ENCODE measurements at places on chromosomes 6 and 20.

- no peak for DNase-seq
Observed at GRCh38 chr20:63059684-63060056, 52.9 kb upstream of the BHLHE23 start.

DNA sequence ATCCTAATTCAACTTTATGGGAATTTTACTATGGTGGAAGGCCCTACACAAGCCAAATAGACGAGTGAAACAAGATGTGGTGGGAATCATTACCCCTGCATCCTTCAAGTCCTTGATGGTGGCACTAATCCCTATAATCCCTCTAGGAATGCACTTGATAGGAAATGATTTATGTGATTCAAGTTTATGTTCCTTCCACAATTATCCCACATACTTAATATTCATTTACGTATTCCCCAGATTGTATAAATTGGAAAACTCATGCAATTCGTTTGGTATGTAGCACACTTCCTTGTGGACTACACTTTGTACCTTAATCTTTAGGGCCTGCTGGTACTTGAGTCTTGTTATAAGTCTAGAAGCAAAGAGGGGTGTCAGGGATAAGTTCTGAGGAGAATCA lies 40.8 kb downstream of the PKIB start:
- DNase-seq, result no peak

- no peak for DNase-seq
Observed at GRCh38 chr6:113442040-113442439, 415.1 kb upstream of the MARCKS start.

- DNase-seq, result no peak
Observed at GRCh38 chr6:37244430-37245310, 12.9 kb upstream of the TBC1D22B start.

- DNase-seq, result no peak
Observed at GRCh38 chr20:32675223-32675975, 1.7 kb upstream of the C20orf203 start.

- no peak for DNase-seq
Observed at GRCh38 chr20:63129991-63130657, 85.8 kb downstream of the YTHDF1 start.

- no peak for DNase-seq
Observed at GRCh38 chr20:53453076-53453475, 140.6 kb downstream of the ZNF217 start.

DNA sequence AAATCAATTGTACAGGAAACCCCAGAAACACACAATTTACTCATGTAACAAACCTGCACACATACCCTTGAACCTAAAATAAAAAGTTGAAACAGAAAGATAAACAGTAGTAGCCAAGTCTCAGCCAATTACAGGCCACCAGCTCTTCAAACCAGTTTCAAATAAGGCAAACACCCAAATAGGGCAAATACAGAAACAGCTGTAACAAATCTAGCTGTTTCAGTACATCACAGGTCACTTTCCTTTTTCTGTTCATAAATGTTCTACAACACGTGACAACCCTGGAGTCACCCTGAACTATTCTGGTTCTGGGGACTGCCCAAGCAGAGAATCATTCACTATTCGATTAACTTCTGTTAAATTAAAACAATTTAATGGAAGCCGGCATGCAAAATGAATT lies 329.0 kb downstream of the GJA1 start:
- no peak for DNase-seq

DNA sequence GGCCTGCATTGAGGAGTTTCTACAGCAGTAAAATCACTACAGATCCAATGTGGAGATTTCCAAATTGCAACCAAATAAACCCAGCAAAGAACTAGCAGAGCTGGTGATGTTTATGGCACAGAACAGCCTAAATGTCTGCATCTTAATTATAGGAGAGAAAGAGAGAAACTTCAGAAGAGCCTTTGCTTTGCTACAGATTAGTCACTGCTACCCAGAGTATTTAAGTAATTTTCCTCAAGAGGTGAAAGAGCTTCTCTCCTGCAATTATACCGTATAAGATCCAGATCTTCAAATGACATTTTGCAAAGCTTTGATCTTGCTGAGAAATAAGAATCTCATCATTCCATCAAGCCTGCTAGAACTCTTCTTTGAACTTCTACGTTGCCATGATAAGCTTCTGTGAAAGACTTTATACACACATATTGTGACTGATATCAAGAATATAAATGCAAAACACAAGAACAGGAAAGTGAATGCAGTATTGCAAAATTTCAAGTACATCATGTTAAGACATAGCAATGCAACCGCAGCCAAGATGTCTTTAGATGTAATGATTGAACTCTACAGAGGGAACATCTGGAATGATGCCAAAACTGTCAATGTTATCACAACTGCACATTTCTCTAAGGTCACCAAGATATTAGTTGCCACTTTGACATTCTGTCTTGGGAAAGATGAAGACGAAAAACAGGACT lies 48.0 kb downstream of the MKKS start:
- DNase-seq, result no peak

DNA sequence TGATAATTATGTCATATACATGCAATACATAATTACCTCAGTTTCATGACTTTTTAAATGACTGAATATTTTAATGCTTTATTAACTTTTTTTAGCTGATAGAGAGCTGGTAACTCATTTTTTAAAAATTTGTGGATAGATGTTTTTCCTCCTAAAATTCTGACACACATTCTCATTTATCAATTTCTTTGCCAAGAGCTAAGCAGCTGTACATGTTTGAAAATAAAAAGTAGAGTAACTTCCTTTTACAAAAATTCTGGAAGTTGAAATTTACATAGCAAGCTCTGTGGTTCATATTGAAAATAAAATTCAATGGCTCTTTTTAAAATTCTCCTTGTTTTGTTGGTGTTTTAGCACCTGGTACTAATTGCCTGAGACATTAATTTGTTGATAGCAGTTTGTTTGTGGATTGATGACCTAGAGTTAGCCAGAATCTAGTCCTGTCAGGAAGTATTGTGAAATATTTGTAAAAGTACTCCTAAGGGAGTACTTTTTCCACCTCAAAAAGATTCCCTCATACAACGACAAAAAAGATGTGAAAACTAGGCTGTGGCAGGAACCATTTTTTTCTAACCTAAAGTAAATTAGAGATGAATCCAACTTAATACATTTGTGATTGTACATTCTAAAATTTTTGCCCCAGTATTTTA lies 621.8 kb downstream of the BCKDHB start:
- no peak for DNase-seq

- no peak for DNase-seq
Observed at GRCh38 chr6:149560736-149561135, 5.4 kb upstream of the GINM1 start.

DNA sequence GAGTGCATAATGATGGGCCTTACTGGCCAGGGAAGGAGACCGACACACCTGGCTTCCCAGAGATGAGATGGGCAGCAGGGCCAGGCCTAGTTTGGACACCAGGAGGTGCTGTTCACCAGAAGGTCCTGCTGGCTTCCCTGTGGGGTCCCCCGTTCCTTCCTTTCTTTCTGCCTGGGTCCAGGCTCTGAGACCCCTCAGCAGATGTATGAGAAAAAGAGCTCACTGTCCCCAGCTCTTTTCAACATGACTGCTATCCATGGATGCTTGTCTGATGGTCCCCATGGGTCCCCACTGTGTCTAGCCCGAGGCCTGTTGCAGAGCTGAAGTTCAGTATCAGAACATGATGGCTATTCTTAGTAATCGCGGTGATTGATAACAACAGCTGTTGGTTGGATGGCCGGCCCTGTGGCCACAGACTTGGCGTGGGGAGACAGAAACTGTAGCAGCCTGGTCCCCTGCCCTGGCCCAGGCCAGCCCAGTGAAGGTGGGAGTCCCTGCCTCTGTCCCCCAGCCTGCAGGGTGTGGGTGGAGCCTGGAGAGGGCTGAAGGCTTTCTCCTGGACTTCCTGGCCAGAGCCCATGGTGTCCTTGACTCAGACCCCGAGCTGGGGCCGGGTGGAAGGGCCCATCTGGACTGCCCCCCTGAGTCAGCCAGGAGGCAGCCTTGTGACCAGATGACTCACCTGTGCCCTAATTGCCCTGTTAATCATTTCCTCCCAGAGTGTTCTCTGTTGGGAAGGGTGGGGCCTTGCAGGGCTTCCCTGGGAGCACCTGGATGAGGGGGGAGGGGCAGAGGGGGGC lies 9.9 kb upstream of the BAK1 start:
- no peak for DNase-seq

DNA sequence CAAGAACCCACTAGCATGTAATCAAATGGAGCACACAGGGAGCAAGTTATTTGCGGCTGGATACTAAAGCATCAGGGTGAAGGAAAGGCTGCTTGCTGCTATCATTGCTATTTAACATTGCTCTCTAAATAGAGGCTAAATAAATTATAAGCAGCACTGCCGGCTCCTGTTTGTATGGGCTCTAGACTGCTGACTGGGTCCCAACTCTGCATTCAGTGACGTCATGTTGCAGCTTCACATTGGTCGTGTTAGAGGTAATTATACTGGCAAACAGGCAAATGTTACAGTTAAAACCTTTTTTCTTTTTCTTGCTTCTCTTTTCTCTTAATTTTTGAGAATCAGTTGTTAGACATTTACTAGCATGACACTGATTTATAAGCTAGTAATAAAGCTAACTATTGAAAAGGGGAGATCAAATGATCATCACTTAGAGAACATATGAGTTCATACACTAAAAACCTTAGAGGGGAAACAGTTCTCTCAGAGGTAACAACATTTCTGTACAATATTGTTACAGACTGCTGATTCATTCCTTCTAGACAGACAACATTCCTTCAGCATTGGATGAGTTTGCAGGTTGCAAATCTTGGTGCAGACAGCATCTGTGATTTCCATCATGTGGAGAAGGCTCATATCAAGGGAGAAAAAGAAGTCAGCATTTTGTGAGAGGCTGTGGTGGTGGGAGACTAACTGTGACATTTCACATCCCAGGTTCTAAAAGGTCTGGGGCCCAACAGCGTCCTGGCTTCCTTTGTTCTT lies 15.9 kb downstream of the RFPL4B start:
- DNase-seq, result no peak

GRCh38 chr6:63573076-63573898 lies 1.0 kb downstream of the LOC128125822 start:
- DNase-seq, result peak; percentile 69

DNA sequence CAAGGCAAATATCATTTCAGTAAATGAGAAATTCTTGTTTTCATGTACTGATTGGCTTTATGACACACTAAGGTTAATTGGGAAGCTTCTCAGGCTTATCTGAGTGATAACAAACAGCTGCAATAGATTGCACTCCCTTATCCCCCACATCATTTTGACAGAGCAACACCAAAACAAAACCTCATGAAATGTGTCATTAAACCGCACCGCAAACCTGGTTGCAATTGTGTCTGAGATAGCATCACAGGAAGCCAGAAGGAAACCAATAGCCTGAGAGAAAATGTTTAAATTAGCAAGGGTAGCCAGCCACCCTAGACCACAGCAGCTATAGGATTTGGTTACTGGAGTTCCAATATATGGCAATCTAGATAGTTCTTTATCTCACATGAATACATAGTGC lies 31.6 kb upstream of the LAMA4 start:
- DNase-seq, result peak; percentile 58

GRCh38 chr6:111837641-111838500 lies 35.4 kb downstream of the FYN start:
- DNase-seq, result peak; percentile 52

DNA sequence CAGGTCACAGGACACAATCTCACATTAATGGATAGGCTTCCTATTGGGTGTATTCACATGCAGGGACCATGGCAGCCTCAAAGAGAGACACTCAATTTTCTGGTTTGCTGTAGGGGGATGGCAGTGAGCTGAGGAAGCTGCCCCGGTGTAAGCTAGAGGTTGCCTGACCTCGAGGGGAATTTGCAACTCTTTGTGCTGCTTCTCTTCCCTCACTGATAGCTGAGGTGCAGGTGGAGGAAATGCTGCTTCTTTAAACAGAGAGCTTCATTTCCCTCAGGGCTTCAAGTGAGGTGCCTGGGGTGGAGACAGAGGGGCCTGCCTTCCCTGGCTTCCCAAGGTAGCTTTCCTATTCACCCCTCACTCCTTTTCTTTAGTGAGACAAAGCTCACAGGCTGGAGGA lies 151.9 kb downstream of the CD83 start:
- no peak for DNase-seq

- DNase-seq, result no peak
Observed at GRCh38 chr6:108263371-108263770, 2.5 kb upstream of the SNX3 start.

DNA sequence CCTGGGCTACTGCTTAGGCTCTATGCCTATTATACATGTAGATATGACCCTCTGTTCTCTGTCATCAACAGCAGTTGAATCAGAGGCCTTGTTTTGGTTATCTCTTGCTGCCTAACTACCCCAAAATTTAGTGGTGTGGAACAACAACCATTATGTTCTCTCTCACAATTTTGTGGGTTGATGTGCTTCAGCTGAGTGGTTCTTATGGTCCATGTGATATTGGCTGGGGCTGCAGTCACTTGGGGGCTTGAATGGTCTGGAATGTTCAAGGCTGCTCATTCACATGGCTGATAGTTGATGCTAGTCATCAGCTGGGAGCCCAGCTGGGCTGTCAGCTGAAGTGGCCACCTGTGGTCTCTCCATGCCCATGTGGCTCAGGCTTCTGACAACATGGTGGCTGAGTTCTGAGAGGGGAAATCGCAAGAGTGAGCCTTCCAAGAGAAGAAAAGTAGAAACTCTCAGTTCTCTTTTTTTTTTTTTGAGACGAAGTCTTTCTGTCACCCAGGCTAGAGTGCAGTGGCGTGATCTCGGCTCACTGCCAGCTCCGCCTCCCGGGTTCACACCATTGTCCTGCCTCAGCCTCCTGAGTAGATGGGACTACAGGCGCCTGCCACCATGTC lies 47.8 kb downstream of the SHLD1 start:
- no peak for DNase-seq

GRCh38 chr6:104969108-104969507 lies 12.2 kb downstream of the LIN28B start:
- DNase-seq, result no peak

DNA sequence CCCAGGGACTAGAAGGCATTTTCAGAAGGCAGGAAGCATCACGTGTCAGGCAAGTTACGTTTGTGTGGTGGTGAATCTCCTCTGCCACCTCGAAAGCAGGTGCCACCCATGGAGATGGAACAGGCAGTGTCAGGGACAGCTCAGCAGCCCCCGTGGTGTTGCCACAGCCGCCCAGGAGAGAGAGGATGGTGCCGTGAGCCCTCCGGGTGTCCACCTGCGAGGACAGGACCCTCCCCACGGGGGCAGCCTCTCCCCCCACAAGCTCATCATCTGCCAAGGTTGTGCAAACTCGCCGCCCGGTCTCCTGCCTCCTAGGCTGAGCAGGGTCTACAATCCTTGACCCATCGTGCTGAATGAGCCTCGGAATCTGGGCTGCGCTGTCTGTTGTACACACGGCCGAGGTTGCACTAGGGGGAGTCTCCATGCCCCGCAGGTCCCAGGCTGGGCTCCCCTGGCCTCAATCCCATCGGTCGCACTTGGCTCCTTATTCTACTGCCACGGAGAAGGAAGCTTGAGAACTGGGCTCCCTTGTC lies 40.1 kb downstream of the DACT2 start:
- DNase-seq, result no peak

GRCh38 chr6:157879034-157879872 lies 56.2 kb downstream of the SNX9 start:
- DNase-seq, result no peak

DNA sequence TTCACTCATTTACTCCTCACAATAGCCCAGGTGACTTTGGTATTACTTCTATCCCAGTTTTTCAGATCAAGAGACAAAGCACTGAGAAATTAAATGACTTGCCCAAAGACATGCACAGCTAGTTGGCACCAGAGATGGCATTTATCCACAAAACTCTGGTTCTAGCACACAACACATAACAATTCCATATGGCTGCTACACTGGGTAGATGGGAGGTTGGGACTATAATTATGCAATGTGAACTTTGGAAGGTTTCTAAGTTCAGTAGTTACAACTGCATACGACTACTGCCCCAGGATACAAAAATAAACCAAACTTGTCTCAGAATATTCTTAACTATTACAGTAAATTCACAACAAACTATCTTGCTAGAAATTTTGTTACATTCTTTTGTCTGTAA lies 54.2 kb upstream of the MLIP start:
- DNase-seq, result no peak

All from central memory CD4-positive, alpha-beta T cell (primary cell).